ENCODE measurements at places on chromosomes 13 and 19.

- peak; percentile 100 for DNase-seq
These were observed 5.5 kb upstream of the QTRT1 start for GRCh38 chr19:10695401-10696398.

DNA sequence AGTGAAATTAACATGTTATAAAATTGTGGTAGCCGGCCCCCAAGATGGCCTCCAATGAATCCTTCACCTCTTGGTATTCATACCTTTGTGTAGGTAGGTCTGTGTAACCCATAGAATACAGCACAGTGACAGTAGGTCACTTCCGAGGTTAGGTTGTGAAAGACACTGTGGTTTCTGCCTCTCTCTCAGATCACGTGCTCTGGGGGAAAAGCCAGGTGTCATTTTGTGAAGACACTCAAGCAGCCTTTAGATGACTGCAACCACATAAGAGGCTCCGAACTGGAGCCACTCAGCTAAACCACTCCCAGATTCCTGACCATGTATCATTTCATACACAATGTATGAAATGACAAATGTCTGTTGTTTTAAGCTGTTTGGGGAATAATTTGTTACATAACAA, 9.8 kb upstream of the USPL1 start:
- no peak for DNase-seq

- DNase-seq = peak; percentile 55
These were observed 15.9 kb downstream of the MLLT1 start for GRCh38 chr19:6263735-6264444.

- no peak for DNase-seq
These were observed 289.6 kb upstream of the HTR2A start for GRCh38 chr13:47186471-47186870.

DNA sequence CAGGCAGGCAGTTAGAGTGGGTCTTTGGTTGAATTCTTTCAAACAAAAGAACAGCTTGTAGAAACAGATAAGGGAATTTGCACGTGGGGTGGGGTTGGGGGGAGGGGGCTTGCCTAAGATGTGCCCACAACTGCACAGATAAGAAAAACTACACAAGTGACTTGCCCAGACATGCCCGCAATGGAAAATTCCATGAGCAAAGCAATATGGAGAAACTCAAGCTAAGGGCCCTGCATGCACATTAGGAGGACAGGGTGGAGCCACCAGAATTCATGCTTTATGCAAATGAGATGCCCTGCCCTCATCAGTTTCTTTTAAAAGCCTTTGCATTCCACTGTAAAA, 755.6 kb upstream of the MIR17HG start:
- no peak for DNase-seq

- DNase-seq = no peak
These were observed 6.1 kb downstream of the FIZ1 start for GRCh38 chr19:55593096-55593772.
